ENCODE measurements at places on chromosomes 11 and 22.

DNA sequence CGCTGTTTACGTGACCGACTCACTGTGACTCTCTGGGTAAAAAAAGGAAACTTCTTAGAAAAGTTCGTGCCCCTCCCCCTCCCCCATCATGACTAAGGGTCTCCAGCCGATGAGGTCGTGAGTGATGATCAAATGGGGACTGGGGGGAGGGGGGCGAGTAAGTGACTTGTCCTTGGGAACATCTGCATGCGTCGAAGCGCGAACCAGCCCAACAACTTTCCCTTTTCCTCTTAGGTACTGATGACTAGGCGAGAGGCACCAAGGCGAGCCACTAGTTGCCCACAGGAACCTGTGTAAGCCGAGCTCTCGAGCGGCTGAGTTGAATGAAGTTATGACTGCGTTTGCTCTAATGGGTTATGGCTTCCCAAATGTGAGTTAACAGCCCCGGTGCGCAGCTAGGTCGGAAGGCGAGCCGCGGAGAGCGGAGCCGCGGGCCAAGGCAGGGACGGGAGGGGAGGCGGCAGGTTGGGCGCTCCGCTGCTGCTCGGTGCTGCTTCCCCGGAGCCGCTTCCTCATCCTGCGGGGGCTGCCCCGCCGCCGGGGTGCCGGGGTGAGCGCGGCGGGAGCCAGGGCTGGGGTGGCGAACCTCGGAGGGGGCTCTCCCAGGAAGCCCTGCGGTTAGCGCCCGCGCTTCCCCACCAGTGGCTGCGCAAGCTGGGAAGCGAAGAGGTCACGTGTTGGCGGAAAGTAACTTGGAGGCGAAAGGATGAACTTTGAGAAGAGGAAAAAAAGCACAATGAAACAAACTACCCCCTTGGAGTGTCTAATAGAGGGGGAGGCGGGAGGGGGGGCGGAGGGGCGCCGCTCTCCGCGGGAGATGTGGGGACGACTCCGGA, 22.1 kb upstream of the BDNF start:
- DNase-seq = no peak

- DNase-seq = no peak
Observed at GRCh38 chr22:17368554-17369438, 464 bp upstream of the CECR2 start.

- no peak for DNase-seq
Observed at GRCh38 chr11:35905646-35906276, 38.1 kb upstream of the LDLRAD3 start.

- no peak for DNase-seq
Observed at GRCh38 chr11:45050111-45050510, 96.3 kb upstream of the PRDM11 start.

DNA sequence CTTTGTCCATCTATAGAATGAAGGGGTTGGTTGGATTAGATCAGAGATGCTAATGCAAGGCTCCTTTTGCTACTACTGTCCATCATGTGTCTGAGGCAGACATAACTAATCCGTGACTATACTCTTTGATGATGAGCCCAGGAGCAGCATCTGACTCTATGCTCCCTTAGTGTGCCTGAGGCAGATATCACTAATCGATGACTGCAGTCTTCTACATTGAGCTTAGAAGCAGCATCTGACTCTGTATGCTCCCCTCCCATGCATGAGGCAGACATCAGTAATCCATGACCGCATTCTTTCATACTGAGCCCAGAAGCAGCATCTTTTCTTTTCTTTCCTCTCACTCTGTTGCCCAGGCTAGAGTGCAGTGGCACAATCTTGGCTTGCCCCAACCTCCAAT, 4.2 kb downstream of the TCN2 start:
- DNase-seq = no peak

GRCh38 chr11:46127150-46127638, 5.9 kb upstream of the PHF21A start:
- peak; percentile 19 for DNase-seq

DNA sequence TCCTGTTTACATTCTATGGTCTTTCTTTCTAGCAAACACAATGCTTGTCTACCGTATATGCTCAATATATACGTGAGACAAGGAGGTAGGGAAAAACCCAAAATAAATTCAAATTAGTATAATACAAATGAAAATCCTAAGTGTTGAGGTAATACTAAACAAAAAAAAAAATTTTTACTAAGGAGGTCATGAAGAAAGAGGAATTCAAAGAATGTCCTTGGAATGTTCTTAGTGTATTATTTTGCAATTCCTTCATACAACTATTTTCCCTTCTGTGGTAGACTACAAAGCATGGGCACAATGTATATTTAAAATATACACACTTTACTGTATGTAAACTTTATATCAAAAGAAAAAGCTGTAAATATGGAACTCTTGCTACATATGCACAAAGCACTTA, 36.4 kb downstream of the PIK3C2A start:
- DNase-seq = no peak

GRCh38 chr11:106706355-106706754, 311.9 kb downstream of the GUCY1A2 start:
- no peak for DNase-seq

DNA sequence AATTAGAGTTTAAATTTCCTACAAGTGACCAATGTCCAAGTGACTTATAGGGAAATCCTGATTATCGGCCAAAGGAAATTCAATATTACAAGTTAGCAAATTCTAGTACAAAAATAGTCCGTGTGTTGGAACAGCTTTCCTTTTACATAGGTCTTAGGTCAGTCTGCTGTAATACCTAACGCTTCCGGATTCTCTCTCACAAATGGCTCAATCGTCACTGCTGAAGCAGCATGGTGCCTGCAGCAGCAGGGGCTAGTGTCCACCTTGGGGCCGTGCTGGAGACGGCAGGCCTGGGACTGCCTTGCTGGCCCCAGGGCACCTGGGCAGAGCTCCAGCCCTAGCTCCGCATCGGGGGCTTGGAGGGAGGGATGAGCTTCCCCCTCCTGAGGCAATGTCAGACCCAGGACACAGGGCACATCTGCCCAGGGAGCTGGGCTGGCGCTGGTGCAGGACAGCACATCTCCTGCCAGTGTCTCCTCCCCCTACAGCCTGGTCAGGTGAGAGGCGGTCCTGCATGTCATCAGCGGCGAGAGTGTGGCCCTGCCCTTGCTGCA, 39.4 kb upstream of the CLTCL1 start:
- DNase-seq = no peak

DNA sequence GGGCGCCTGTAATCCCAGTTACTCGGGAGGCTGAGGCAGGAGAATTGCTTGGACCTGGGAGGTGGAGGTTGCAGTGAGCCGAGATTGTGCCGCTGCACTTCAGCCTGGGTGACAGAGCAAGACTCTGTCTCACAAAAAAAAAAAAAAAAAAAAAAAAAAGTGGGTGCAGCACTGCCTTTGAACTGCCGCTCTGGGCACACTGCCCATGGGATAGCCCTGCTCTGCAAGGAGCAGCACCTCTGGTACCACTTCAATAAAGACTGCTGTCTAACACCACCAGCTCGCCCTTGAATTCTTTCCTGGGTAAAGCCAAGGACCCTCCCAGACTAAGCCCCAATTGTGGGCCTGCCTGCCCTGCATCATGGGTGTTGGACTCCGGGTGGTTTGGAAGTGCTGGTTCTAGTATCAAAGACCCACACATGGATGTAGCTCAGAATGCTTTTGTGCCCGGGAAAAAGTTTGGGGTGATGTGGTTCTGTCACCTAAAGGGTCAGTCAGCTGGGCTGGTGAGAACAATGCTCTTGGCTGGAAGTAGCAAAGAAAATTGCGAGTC, 444.3 kb downstream of the TBC1D22A start:
- DNase-seq = no peak

GRCh38 chr11:76682684-76683083, 12.1 kb upstream of the LRRC32 start:
- DNase-seq = no peak

GRCh38 chr22:47445212-47445611, 682.8 kb downstream of the TBC1D22A start:
- no peak for DNase-seq

- DNase-seq = no peak
Observed at GRCh38 chr11:134667175-134667500, 255.1 kb upstream of the B3GAT1 start.

GRCh38 chr11:109708184-109708583, 286.2 kb downstream of the C11orf87 start:
- no peak for DNase-seq

DNA sequence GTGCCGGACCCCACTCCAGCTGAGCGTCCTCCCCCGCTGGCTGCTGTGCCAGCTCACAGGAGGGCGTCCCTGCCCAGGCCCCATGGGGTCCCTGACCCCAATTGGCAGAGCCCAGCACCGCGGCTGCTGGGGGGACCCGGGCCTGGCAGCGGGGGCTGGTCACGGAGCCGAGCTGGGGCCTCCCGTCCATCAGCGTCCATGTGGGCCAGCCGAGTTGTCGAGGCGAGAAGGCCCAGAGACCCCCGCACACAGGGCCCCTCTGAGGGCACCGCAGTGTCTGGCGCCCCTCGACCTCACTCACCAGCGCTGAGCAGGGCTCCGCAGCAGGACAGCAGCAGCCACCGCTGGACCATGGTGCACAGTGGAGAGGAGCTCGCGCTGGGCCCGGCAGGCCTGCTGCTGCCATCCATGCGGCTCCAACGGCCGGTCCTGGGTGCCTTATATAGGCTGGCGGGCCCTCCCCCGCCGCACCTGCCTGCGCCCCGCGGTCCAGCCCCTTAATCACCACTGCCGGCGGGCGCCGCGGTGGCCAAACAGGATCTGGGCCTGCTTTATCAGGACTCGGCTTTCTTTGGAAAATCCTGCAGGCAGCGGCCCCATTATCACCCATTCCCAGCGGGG, at the start of gene MUC6:
Gene MUC6, minus strand, starts transcription at position 416 of the 621 bp plus-strand sequence. Its CDS starts 63 bp downstream, at position 353.
- DNase-seq = no peak

GRCh38 chr11:103682318-103683184, 353.9 kb upstream of the DDI1 start:
- DNase-seq = no peak

- DNase-seq = no peak
Observed at GRCh38 chr11:59708537-59708936, 5.1 kb downstream of the OR10V1 start.

DNA sequence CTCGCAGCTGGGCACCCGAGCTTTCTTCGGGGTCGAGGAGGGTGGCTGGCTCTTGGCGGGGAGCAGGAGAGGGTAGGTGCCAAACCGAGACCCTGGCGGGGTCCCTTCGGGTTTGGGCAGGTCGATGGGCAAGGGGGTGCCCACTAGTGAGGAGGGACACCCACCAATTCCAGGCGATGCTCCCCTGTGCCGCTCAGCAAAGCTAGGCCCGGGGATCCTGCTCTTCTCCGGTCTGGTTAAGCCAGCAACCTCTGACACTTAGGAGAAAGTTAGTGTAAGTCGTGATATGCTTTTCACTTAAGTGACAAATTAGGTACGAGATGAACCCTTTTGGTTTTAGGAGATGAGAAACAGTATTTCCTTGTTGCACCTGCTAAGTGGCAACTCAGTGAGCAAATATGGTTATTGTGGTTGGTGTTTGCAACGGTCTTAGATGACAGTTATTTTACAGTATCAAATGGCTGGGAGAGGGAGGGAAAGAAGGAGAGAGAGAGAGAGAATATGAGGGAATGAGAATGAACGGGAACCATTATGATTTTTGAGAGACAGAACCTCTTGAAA, 565 bp downstream of the NUCB2 start:
- DNase-seq = no peak

DNA sequence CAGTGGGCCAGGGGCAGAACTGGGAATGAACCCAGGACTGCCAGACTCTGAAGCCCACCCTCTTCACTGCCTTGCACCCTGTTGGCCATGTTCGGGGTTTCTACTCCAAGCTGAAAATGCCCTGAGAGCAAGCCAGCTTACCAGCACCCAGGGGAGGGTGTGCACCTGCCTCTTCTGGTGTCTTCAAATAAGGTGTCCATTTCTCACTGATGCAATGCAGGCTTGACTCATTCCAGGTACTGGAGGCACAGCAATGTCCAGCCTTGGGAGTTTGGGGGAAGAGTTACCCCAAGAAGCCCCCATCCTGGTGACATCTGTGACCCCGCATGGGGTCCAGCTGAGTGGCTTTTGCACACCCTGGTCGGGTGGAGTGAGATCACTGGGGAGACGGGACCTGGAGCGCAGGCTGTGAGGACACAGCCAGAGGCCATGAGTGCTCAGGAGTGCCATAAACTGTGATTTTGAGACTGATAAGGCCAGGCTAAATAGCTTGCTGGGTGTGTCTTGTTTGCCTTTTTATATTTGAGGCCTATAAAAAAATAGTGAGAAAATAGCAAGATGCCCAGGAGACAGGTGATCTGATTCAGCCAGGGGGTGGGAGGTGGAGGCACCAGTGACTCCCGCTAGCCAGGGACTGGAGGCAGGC, 4.6 kb upstream of the CERK start:
- no peak for DNase-seq

- DNase-seq = no peak
Observed at GRCh38 chr11:126926376-126926791, 74.2 kb downstream of the KIRREL3 start.

- DNase-seq = no peak
Observed at GRCh38 chr22:36991206-36991605, 28.0 kb downstream of the TST start.

DNA sequence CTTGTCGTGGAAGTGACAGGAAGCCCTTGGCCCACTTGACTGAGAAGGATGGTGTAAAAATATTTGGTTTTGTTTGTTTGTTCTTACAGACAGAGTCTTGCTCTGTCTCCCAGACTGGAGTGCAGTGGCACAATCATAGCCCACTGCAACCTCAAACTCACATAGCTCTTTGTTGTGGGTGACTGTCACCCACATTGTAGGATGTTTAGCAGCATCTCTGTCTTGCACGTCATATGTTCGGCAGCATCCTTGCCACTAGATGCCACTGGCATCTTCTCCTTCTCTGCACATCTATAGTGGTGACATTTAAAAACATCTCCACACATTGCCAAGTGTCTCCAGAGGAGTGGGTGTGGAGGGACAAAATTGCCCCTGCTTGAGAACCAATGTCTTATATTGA, 56.8 kb downstream of the PRR5L start:
- peak; percentile 17 for DNase-seq

DNA sequence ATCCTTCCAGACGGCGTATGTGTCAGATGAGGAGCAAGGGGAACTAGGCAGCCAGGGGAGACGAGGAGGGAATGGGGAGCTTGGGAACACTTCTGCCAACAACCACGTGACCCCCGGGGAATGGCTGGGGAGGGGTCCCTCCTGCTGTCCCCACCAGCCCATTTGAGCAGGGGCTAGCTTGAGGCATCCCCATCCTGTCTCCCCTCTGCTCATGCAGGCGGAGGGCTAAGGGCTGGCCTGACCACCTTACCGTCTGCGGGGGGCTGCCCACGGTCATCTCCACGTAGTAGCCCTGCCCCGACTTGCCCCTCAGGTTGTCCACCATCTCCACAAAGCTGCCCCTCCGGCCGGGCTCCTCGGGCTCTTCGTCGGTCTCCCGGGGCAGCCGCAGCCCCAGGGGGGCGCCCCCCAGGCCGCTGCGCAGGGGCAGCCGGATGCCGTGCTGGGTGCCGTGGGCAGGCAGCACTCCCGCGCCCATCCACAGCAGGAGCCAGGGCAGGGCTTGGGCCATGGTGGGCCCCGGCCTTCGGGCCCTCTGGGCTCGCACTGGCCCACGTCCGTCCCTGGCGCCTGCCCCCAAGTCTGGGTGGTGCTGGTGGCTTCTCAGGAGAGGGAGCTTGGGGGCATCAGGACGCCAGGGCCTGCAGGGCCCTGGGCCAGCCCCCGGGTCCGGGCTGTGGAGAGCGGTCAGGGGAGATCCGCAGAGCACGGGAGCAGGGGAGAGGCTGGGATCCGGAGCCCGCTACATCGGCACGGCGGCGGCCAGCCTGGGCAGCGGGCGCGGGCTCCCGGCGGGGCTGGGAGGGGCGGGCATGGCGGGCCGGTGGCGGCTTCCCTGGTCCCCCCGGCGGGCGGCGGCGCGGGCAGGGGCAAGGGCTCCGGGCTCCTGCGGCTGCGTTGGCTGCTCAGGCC, 515 bp downstream of the BACE1 start:
- no peak for DNase-seq
